Fibroblast of gingiva (primary cell): ENCODE measurements at places on chromosomes 7 and 10.
A peak's percentile ranks its signal among the peaks of the same experiment; 100 is the strongest.

GRCh38 chr10:34698979-34699378, 116.1 kb downstream of the PARD3 start:
- DNase-seq, result peak; percentile 86

DNA sequence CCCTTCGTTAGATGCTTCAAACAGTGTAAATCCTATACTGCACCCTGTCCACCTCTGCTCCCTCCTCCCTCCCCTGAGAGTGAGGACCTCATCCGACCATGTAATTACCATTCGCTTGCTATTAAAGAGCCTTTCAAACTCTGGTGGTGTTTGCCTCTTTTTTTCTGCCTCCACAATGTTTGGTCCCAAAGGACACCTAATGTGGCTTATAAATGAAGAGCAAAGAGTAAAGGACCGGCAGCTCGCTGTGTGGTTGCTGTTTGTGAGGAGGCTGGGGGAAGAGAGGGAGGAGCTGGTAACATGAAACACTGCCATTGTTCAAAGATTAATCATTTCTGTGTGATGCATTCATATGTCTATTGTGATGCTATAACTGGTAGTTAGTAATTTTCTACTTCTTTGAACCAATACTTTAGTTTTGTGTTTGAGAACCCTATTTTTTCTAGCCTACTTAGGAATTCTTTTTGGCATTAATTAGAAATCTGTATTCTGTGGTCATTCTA, 27.9 kb downstream of the MTURN start:
- peak; percentile 72 for DNase-seq

DNA sequence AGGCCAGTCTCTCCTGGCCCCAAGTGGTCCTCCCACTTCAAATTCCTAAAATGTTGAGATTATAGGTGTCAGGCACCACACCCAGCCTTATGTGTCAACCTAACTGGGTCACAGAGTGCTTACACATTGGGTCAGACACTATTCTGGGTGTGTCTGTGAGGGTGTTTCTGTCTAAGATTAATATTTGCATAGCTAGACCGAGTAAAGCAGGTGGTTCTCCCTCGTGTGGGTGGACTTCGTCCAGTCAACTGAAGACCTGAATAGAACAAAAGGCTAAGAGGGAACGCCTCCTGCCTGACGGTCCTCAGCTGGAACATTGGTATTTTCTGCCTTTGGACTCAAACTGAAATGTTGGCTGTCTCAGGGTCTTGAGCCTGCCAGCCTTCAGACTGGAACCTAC, 11.5 kb downstream of the PPIF start:
- no peak for DNase-seq

DNA sequence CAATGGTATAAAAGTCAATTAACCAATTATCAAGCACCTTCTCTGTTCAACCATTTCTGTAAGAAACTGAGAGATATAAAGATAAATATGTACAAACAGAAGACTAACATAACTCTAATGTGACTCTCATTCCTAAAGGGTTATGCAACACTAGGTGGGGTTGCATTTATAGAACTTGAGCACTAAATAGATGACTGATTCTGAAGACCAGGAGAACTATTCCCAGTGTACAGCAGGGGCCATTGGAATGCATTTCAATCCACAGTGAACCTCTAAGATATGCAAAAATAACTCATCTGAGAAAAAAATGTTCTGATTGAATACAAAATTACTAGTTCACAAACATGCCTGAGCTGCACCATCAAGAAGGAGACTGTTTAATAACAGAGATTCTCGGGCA, 341.2 kb upstream of the STEAP1 start:
- no peak for DNase-seq

GRCh38 chr10:132650611-132651250, 113.1 kb downstream of the INPP5A start:
- DNase-seq, result no peak

GRCh38 chr10:397321-398068, 262.2 kb downstream of the ZMYND11 start:
- no peak for DNase-seq

DNA sequence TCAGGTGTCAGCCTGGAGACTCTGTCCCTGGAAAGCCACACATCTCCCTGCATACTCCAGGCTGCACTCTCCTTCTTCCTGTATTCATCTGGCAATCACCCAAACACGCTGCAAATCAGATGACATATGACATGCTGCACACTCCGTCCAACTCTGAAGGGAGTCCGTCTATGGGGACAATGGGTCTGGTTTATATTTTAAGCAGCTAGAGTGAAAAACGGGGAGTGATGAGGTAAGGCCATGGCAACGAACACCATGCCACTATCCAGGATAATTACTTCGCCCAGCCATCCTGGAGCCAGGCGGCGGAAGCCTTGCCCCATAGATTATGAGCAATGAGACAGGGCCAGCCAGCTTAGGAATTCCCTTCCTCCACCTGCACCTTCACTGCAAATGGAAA, 140.1 kb downstream of the PLXNA4 start:
- no peak for DNase-seq

DNA sequence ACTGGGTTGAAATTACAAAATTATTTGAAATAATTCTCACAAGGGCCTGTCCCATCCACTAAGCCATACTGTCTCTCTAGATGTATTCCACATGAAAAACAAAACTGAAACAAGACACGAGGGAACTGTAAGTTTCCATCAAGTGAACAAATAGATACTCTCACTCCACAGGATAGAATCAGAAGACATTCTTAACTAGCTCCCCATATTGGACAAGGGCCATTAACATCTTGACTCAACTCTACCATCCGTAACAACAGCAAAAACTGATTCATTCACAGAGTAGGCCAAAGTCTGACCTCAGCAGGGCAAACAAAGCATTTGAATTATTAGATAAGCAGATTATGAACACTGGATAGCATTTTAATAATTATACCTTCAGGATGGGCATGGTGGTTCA, 29.1 kb downstream of the UBE2H start:
- peak; percentile 64 for DNase-seq

DNA sequence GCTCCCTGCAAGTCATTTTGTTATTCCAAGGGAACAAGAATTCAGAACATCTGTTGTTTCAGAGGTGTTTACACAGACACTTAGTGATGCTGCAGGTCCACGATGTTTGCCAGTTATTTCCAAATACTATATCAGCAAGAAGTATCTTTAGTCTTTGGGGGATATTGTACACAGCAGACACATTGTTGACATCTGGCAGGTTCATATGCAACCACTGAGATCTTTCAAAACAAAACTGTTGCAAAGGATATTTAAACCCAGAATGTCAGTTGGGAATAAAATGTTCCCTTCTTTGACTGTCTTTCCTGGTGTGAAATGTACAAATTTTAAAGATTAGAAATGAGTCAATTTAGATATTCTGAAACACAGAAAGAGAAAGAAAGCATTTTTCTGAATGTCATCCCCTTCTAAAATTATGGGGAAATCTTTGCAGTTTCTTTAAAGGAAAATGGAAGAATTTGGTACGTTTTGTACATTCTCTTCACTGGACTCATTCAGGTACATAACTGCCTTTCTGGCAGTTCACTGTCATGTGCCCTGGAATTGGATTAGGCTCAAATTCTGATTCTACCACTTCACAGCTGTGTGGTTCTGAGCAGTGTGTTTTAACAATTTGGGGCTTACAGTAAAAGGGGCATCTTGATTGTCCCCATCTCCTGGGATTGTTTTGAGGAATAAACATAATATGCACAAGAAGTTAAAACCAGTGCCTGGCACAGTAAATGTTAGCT, 40.3 kb upstream of the CELF2 start:
- peak; percentile 76 for DNase-seq

DNA sequence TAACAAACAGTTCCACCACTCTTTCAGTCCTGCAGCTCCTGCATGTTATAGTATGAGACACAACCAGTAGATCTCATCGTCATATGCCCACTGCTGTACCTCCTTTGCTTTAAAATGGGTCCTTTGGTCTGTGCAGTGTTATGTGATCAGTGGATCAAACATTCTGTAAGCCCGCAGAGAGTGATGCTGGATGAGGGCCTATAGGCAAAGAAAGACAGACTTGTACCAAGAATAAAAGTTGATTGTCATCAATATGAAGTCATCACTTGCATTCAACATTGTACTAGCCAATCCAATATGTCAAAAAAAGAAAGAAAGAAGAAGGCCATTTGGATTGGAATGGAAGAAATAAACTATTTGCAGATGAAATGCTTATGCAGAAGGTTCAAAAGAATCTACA, 79.8 kb upstream of the PHYHIPL start:
- no peak for DNase-seq

DNA sequence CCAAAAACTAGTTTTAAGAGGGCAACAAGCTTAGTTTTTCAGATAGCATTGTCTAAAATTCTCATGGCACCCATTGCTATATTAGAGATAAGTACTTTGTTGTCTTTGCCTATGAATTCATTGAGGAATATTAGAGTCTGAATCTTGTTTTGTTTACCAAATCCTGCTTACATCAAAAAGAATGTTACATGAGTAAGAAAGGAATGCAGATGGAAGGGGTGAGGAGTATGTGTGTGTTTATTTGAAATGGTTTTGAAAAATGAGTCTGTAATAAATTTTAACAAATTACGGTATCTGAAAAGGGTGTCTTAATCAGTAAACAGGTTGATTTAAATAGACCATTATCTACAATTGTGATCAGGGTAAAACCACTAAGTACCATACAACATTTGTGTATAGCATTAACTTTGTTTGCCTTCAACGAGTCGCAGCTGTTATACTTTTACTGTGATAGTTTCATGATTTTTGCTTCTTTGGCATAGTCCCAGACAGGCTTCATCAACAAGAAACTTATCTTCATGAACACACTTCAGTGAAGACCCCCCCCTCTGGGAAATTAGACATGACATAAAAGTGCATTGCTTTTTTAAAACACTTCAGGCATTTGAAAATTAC, 1183.9 kb upstream of the C7orf33 start:
- DNase-seq, result peak; percentile 33

GRCh38 chr10:22455068-22455857, 110.0 kb downstream of the SPAG6 start:
- no peak for DNase-seq

GRCh38 chr10:68301790-68302502, 29.9 kb upstream of the HNRNPH3 start:
- peak; percentile 63 for DNase-seq

- peak; percentile 54 for DNase-seq
Measured at GRCh38 chr10:15137036-15137359, 31.5 kb downstream of the NMT2 start.

DNA sequence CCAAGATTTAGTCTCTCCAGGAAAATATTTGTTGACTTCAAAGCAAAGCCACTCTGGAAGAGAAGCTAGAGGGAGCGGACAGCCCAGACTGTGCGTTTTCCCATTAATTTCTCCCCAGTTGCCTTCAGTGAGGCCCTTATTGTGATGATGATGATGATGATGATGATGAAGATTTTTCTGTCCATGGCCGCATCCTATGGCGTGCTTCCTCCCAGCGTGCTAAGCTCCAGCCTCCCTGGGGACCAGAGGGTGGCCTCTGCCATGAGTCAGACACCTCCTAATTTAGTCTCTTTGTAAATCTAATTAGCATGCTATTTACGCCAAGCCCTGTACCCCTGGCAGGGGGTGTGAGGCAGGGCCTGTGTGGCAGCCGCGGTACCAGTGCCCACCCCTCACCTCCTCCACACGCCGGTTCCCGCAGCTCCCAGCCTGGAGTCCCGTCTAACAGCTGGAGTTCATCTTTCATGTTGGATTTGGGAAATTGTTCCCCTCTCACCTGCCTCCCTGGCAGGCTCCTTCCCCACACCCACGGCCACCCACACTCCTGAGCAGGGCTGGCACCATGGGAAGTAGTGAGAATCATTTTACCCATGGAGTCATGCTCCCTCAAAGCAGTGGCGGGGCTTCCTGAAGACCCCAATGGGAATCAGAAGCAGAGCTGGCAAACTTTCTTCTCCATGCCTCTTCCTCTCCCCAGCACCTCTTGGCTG, 92.2 kb downstream of the C10orf105 start:
- no peak for DNase-seq

DNA sequence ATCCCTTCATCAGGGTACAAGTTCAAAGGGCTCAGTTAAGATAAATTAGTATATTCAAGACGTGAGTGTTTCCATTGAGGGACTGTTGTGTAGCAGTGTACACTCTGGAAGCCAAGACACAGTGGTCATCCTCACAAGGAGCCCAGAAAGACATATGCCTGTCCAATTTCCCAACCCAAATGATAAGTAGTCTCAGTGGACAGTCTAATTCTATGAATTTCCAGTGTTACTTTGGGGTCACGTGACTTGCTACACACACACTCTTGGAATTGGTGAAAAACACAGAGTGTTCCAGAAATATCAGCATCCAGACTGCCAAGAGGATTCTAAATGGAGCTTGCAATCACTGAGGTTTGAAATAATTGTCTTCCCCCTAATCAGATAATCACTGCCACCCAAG, 365.1 kb downstream of the WDR11 start:
- DNase-seq, result no peak

- no peak for DNase-seq
Measured at GRCh38 chr7:55148571-55148970, 129.8 kb downstream of the EGFR start.

GRCh38 chr10:28492116-28492920, 40.6 kb upstream of the WAC start:
- DNase-seq, result no peak

- DNase-seq, result no peak
Measured at GRCh38 chr10:132722394-132723329, 63.3 kb downstream of the NKX6-2 start.

GRCh38 chr10:72242675-72243074, 26.6 kb upstream of the ASCC1 start:
- peak; percentile 90 for DNase-seq

DNA sequence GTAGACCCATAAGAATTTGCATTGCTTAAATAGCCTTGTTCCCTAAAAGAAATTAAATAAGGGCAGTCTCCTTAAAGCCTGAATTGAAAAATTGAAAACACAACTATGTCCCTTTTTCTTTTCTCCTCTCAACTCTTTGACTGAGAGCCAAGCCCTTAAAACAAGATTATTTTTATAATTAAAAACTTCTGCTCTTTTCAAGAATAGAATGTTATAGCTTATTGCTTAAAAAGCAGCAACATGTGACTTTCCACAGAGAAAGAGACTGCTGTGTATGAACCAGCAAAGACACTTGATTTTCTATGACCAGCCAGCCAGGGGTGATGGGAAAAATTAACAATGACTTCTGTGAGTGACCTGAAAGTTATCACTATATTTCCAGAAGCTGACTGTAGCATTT, 295.2 kb upstream of the CELF2 start:
- DNase-seq, result peak; percentile 59

- DNase-seq, result peak; percentile 73
Measured at GRCh38 chr10:2994221-2994961, 73.0 kb upstream of the PFKP start.

DNA sequence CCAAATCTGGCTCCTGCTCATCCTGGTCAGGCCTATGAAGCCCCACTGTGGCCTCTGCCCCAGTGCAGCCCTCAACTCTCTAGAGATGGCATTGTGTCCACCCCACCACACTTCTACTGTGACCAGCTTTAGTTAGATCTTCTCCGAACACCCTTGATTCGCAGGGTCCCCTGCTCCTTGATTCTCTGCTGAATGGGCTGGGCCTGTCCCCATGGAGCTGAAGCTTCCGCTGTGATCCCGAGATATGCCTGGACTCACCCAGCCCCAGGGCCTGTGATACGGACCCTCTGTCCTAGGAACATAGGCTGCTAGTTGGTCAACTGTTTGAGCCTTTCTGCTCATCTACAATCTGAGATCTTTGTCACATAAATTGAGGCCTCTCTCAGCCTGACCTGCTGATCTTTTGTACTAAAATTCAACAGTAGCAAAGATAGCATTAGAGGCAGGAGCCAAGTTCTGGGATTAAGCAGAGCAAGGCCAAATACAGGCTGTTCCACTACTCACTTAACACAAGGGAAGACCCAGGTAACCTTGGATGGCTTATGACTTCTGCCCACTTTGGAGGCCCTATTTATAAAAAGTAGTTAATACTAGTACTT, 6.5 kb upstream of the PPIF start:
- no peak for DNase-seq

GRCh38 chr7:33273356-33273755, 144.0 kb downstream of the BBS9 start:
- DNase-seq, result no peak
